ENCODE measurements at places on chromosomes 3 and 15. TPM values are rescaled to one million over a fixed set of nuclear protein-coding genes. Genes with fewer than 3 reads are reported as not detected.

GRCh38 chr3:28268989-28269388 lies 27.6 kb downstream of the CMC1 start:
- no peaks in the 10 kb centered on the region for H3K27me3 ChIP-seq
- H3K4me1 ChIP-seq, result no peaks in the 10 kb centered on the region
- H3K27ac ChIP-seq, result no peak overlapping the region

DNA sequence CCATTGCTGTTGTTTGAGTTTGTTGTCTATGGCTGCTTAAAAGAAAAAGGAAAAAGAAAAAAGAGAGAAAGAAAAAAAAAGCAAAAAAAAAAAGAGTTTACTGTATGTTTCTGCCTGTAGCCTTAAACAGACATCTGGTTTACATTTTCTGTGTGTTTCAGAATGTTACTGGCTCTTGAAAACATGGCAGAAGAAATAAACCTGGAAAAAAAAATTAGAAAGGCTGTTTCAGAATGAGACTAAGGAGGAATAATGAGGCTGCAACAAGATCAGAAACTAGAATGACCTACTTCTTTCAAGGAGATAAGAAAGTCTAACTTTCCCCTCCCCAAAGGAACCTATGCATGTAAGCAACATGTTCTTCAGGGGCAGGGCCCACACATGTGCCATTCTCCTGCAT lies 292.1 kb downstream of the DIPK2A start:
- H3K27me3 ChIP-seq, result no peaks in the 10 kb centered on the region
- no peak overlapping the region for H3K27ac ChIP-seq
- H3K36me3 ChIP-seq, result no peaks in the 10 kb centered on the region
- no peak for DNase-seq
- H3K4me3 ChIP-seq, result no peak overlapping the region

Gene IL17RD
- total RNA-seq, result 5.1 TPM

- peaks cover 39% of the 10 kb centered on the region for H3K4me1 ChIP-seq
- DNase-seq, result no peak
- H3K27me3 ChIP-seq, result no peaks in the 10 kb centered on the region
- no peaks in the 10 kb centered on the region for H3K36me3 ChIP-seq
- peak overlapping the region; percentile 7 for H3K4me3 ChIP-seq
These were observed 6.5 kb upstream of the DYNC1LI1 start for GRCh38 chr3:32577174-32577573.

- H3K27ac ChIP-seq, result peak overlapping the region; percentile 58
- H3K4me1 ChIP-seq, result peaks cover 33% of the 10 kb centered on the region
- DNase-seq, result no peak
- no peaks in the 10 kb centered on the region for H3K27me3 ChIP-seq
- no peak overlapping the region for H3K4me3 ChIP-seq
- no peaks in the 10 kb centered on the region for H3K36me3 ChIP-seq
These were observed 66.1 kb upstream of the PRICKLE2 start for GRCh38 chr3:64291345-64291744.

DNA sequence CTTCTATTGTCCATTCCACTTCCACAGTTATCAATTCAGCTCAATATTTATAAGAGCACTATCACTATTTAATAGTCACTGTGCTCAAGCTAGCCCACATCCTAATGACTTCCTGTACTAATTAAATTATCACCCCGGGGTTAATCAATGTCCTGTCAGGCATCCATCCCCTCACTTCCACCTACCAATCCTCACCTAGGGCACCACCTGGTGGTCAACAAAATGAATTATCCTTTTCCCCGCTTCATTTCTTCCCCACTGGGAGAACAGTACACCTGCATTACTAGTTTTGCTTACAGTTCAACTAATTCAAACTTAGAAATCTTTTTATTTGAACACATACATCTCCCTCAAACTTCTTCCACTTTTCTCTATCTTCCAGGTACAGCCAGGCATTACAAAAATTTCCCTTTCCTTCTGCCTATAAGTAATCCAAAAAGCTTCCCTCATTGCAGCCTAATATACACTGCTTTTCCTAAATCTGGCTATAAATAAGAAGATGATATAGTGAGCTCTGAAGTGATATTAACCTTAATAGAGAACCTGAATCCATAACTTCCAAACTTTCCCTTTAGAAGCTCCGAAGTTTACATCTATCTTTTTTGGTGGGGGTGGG lies 68.5 kb downstream of the TMCC1 start:
- DNase-seq, result no peak
- H3K36me3 ChIP-seq, result peaks cover 1% of the 10 kb centered on the region
- no peaks in the 10 kb centered on the region for H3K27me3 ChIP-seq
- H3K4me3 ChIP-seq, result no peak overlapping the region
- H3K27ac ChIP-seq, result no peak overlapping the region

Gene POLQ
- 2.9 TPM for total RNA-seq
